NCI-H1105 treated with DMSO at 0.1 percent for 48 hours (cell line): ENCODE measurements at places on chromosomes 5 and 9.

- no peak for DNase-seq
Measured at GRCh38 chr9:96587338-96588315, 32.0 kb downstream of the CDC14B start.

- no peak for DNase-seq
Measured at GRCh38 chr9:117250610-117251215, 164.1 kb downstream of the ASTN2 start.

DNA sequence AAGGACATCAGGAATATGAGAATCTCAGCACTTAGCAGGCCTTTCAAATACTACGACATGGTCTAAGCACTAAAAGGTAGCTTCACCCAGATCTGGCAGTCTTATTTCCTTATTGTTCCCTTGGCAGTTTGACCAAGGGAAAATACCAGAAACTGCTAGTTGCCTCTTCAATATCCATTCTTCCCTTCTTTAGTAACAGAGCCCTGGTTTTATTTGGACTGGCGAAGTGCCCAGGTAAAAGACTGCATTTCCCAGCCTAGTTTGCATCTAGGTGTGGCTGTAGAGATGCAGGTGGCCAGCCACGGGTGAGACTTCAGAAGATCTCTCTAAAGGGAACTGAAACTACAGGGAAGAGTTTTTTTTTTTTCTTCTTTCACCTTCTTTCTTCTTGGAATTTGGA, 21.6 kb downstream of the DMRT2 start:
- DNase-seq: peak; percentile 84

DNA sequence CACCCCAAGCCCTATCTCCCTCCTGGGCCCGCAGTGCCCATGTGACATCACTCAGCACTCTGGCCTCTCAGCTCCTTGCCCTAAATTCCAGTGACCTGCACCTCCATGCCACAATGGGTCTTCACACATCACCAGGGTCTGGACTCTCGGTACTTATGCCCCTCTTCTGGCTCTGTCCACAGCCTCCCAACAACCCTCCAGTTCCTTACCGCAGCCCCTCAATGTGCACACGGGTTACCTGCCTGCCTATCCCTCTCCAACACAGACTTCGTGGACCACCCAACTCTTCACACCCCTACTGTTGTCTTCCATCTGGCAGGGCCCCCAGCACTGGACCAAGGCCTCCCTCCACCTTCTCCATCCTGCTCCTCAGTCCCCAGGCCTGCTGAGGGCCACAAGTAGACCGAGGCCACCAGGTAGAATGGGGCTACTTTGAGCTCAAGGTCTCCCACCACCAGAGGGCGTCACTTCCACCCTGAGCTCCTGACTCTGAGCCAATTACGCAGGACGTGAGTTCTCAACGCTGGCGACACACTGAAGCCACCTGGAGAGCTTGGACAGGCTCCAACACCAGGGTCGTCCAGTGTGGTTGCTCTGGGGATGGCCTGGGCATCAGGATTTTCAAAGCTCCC, 172.1 kb downstream of the GABBR2 start:
- no peak for DNase-seq

- DNase-seq: no peak
Measured at GRCh38 chr5:81409896-81410295, 16.0 kb upstream of the ACOT12 start.

- no peak for DNase-seq
Measured at GRCh38 chr9:2234371-2234893, 219.3 kb downstream of the SMARCA2 start.

- DNase-seq: no peak
Measured at GRCh38 chr9:125446561-125447094, 185.0 kb downstream of the GAPVD1 start.

- no peak for DNase-seq
Measured at GRCh38 chr9:97809666-97810344, 43.2 kb upstream of the FOXE1 start.

DNA sequence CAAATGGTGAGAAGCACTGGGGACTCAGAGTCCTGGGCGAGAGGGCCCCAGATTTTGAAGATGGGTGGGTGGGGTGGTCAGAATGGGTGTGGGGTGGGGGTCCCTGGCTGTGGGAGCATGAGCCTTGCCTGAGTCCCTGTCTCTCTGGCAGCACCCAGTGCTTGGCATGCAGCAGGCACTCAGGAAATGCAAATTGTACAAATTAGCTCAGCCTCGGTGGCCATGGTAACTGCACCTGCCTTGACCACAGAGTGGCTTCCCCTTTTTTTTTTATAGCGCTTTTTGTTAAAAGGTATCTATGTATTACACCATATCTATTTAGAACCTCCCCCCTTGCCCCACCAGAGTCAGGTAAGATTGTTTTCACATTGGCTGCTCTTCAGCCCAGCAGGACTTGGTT, 19.2 kb upstream of the PITX1 start:
- no peak for DNase-seq

DNA sequence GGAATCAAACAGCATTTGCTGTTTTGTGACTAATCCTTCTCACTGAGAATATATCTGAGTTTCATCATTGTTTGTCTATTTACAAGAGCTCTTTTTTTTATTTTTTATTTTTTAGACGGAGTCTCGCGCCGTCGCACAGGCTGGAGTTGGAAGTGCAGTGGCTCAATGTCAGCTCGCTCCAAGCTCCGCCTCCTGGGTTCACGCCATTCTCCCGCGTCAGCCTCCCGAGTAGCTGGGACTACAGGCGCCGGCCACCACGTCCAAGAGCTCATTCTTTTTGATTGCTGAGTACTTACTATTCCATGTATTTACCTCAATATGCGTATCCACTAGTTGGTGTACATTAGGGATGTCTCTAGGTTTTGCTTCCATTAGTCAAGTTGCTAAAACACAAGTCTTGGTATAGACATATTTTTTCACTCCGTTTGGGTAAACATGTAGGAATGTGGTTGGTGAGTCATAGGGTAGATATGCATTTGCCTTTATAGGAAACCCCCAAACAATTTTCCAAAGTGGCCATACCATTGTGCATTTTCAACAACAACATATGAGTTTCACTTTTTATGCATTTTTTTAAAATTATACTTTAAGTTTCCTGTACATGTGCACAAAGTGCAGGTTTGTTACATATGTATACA, 1005.0 kb upstream of the CDH10 start:
- no peak for DNase-seq

DNA sequence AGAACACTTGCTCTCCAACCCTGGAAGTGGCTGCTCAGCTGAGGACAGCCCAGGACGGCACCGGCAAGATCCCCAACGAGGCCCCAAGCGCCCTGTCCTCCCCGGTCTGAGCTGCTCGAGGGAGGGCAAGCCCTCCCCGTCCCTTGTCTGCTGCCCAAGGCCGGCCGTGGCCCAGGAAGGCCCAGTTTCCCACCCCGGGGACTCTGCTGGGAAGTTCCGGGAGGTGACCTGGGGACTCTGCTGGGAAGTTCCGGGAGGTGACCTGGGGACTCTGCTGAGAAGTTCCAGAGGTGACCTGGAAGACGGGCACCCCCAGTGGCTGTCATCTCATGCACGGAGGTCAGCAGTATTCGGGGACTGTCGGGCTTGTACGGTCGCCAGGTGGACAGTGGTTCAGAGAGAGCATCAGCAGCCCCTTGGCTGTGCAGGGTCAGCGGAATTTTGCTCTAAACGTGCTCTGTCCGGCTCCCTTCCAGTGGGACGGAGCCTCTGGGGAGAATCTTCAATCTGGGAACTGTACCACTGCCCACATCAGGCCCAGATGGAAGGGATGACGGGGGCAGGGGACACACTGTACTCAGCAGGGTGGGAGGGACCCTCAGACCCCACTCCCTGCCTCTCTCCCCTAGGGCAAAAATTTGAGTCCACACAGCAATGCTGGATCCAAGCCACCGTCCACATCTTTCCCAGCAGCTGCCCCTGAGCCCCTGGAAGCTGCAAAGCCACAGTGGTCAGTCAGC, 7.2 kb downstream of the NACC2 start:
- no peak for DNase-seq

DNA sequence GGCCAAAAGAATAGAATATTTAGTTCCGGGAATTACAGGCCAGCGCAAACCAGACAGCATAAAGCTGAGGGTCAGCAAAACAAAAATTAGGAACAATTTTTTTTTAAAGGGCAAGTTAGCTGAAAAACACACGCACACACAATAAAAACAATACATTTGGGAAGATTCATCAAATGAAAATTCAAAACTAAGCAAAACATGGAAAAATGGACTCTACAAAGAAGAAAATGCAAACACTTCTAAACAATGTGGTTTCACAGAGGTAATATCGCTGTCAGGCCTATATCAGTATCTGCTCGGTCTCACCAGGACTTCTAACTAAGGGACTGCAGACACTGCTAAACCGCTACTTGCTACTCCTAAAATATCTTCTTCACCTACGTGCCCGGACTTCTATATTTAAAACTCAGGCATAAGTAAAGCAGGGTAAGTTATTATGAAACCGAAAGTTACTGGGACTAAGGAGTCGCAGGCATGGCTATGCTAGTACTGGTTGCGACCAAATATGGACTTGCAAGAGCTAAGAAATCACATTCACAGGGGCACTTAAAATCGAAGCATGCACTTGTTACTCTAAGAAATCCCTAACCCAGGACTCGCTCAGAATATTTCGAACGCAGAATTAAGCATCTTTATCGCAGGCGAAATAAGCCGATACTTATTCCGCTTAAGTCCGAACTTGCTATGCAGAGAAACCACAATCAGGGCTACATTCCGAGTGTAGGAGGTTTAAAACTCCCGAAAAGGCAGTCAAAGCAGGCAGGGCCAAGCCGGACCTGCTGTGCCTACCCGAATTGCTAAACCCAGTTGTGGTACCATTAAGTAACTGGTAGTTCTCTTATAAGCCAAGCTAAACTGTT, 2.3 kb downstream of the ANXA2R start:
- no peak for DNase-seq

DNA sequence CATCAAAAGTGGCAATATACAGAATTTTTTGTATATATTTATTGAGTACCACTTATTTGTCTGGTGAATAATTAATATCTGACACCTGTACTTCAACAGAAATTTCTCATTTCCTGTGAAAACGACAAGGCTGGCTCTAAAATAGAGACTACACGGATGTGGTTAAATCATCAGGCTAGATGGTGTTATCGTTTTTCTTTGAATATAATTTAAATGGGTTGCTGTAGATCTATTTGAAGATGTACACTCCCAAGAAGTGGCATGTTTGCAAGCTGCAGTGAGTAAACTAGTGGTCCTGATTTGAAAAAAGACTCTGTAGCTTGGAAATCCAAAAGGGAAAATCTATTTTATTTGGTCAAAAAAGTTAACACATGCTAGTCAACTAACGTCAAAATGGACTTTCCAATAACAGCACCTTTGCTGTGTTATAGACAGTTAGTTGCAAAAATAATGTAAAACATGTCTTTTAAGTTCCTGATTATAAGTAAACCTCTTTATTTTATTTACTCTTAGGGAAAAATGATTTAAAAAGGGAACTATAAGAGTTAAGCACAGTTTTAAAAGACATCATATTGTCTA, 13.8 kb downstream of the ST8SIA4 start:
- DNase-seq: no peak

GRCh38 chr5:464843-465590, 22.0 kb downstream of the EXOC3 start:
- DNase-seq: no peak

DNA sequence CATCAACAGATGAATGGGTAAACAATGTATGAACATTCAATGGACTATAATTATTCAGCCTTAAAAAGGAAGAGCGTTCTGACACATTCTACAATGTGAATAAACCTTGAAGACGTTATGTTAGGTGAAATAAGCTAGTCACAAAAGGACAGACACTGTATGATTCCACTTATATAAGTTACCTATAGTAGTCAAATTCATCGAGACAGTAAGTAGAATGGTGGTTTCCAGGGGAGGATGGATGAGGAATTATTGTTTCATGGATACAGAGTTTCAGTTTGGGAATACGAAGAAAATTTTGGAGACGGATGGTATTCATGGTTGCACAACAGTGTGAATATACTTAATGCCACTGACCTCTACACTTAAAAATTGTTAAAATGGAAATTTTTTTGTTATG, 216.4 kb downstream of the CACNA1B start:
- no peak for DNase-seq

- peak; percentile 23 for DNase-seq
Measured at GRCh38 chr9:105901514-105902109, 207.3 kb downstream of the TMEM38B start.

- no peak for DNase-seq
Measured at GRCh38 chr9:77038281-77039036, 19.0 kb downstream of the FOXB2 start.

DNA sequence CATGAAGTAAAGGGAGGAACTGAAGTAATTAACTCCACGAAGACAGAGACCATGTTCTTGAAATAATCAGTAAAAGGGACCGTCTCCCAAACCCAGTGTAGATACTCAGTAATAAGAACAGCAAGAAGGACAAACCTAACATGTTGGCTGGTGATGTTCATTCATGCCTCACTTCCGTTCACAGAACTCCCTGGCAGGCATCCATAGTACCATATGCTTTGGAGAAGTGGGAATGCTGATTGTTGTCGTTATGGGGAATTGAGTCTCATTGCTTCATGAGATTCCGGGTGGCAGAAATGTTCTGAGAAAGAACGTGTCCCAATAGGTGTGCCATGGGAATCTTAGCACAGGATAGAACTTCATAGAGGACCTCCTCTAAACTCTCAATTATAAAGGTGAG, 452.3 kb downstream of the ZSWIM6 start:
- no peak for DNase-seq

DNA sequence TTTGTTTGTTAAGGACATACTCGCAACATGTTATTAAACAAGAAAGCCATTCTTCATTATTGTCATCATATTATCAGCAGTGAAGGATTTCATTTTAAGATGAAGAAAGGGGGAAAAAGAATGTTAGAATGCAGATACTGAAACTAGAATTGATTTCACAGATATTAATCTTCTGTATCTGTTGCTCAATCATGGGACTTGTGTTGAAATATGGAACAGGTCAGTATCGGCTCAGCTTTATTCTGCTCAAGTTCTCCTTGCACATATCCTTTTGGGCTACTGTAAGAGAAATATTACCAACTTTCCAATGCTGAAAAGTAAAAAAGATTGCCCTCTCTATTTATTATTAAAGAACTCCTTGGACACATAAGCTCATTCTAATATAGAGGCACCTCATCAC, 13.8 kb upstream of the ANXA1 start:
- DNase-seq: no peak

GRCh38 chr5:150653145-150653761, 7.8 kb upstream of the MYOZ3 start:
- DNase-seq: no peak

- no peak for DNase-seq
Measured at GRCh38 chr5:135308245-135308644, 90.8 kb downstream of the MACROH2A1 start.

DNA sequence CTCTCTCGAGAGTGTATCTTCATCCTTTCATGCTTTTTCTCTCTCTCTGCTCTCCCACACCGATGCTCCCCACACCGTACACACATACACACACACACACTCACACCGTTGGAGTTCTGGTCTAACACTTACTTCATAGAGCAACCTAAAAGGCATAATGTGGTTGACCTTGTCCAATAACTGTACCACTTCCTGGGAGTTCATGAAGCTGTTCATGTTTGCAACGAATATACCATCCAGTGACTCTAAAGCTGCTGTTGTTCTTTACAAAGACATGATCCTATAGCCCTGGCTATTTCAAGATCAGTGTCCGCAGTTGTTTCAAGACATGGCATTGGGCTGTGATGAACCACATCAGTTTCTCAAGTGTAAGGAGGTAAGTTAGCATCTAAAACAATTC, 10.0 kb downstream of the MEF2C start:
- no peak for DNase-seq
